ENCODE measurements at places on chromosomes 13 and 19.

DNA sequence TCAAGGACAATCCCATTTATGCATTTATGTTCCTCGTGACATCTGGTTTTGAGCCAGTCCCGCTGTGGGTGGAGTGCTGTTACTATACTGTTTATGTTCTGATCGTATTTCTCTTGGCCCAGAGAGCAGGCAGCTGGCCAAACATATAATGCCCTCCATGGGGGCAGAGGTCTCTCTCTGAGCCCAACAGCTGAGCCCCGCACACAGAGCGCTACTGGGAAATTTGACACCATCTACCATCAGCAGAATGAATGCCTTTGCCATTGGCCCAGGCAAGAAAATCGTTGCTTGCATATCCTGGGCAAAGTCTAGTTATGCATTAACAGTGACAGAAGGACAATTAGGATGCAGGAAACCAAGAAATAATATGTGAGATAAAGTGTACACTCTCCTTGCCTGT is 126.8 kb upstream of the CACNA1A start:
- peak; percentile 41 for DNase-seq

GRCh38 chr19:51689751-51690453 is 3.2 kb upstream of the SPACA6 start:
- peak; percentile 41 for DNase-seq
- peak overlapping the region; percentile 72 for H3K27ac ChIP-seq
- no peaks in the 10 kb centered on the region for H3K27me3 ChIP-seq

- no peak overlapping the region for H3K4me3 ChIP-seq
- H3K36me3 ChIP-seq, result peaks cover 5% of the 10 kb centered on the region
- DNase-seq, result no peak
- H3K27me3 ChIP-seq, result peaks cover 21% of the 10 kb centered on the region
Measured at GRCh38 chr19:7509625-7510024, 6.3 kb upstream of the ZNF358 start.

DNA sequence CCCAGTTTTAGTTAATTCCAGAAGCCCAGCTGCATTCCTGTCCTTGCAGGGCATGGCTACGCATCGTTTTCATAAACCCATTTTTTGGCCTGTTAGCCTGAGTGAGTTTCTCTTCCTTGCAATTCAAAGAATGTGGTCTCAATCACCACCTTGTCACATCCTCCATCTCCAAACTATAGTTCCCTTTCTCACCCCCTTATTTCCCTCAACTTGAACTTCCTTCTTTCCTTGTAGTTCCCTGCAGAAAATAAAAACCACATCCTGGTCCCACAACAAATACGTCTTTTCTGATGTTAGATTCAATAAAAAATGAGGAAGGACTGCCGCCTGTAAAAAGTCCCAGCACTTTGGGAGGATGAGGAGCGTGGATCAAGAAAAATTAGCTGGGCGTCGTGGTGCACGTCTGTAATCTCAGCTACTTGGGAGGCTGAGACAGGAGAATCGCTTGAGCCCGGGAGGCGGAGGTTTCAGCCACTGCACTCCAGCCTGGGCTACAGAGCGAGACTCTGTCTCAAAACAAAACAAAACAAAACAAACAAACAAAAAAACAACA is 13.2 kb downstream of the ADGRE3 start:
- no peak for DNase-seq
- no peaks in the 10 kb centered on the region for H3K36me3 ChIP-seq
- no peak overlapping the region for H3K27ac ChIP-seq
- H3K4me1 ChIP-seq, result no peaks in the 10 kb centered on the region
- H3K27me3 ChIP-seq, result peaks cover 21% of the 10 kb centered on the region
- H3K4me3 ChIP-seq, result no peak overlapping the region

DNA sequence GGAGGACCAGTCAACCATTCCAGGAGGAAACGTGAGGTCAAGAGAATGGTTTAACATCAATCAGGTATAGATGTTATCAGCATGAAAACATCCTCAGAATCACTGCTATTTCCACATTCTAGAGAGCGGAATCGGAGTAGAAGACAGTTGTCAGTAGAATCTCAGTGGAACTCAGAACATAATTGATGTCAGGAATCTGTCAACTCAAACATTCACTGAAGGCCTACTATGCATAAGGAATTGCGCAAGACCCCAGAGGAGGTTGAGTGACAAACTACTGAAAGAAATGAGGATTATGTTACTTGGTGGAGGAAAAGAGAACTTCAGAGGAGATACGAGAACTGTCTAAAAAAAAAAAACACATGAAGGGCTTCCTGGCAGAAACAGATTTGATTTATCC is 97.8 kb downstream of the LHFPL6 start:
- H3K27ac ChIP-seq, result no peak overlapping the region
- H3K4me3 ChIP-seq, result no peak overlapping the region
- H3K27me3 ChIP-seq, result peaks cover 21% of the 10 kb centered on the region
- H3K4me1 ChIP-seq, result no peaks in the 10 kb centered on the region
- no peaks in the 10 kb centered on the region for H3K36me3 ChIP-seq
- no peak for DNase-seq

DNA sequence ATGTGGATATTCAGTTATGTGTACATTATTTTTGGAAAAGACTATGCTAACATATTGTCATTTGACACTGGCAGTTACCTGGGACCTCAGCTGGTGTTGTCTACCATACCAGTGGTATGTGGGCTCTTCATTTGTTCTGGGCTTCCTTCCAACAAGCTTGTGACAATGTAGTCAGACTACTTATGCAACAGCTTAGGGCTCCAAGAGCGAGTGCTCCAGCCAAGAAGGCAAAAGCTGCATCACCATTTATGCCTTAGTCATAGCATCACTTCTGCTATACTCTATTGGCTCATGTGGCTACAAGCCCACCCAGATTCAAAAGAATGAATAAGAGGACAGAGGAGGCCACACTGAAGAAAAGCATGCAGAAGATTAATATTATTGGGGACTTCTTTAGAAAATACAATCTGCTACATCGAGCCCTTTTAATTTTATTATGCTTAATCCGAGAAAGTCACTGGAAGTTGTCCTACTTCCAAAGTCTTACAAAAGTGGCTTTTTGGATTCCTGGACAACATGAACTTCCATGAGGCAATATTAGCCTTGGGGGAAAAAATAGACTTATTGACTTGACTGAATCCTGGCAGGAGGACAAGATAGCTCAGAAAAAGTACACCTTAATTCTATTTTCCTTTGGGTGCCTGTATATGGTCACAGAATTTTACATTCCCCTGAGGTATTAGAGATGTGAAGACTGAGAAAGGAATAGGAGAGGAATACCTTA is 529.4 kb upstream of the HTR2A start:
- no peaks in the 10 kb centered on the region for H3K36me3 ChIP-seq
- no peak overlapping the region for H3K27ac ChIP-seq
- no peaks in the 10 kb centered on the region for H3K27me3 ChIP-seq
- DNase-seq, result peak; percentile 1

DNA sequence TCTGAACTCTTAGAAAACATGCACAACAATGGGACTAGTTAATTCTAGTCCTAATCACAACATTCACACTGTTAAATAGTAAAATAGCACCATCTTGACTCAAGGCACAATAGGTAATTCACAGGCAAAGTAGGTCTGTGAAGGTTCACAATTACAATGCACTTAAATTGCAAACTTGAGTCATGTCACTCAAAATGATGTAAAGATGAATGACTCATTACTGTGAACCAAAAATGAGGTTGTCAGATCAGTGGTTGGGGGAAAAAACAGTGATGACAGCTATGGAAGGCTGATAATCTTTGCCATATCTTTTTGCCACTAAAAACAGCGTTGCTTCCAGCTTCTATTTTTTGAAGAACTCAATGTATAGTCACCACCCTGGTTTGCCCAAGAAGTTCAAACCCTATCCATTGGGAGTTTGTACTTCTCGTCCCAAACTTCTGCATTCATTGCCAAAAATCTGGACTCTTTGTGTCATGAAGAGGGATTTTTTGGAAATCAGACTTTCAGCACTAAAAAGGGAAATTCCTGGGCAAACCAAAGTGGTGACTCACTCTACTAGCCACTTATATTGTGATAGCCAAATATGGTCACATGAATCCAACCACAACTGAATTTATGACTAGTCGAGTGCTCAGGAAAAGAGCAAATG is 200.9 kb upstream of the TMTC4 start:
- no peak for DNase-seq
- peaks cover 10% of the 10 kb centered on the region for H3K4me1 ChIP-seq
- H3K27ac ChIP-seq, result peak overlapping the region; percentile 35
- no peaks in the 10 kb centered on the region for H3K27me3 ChIP-seq

DNA sequence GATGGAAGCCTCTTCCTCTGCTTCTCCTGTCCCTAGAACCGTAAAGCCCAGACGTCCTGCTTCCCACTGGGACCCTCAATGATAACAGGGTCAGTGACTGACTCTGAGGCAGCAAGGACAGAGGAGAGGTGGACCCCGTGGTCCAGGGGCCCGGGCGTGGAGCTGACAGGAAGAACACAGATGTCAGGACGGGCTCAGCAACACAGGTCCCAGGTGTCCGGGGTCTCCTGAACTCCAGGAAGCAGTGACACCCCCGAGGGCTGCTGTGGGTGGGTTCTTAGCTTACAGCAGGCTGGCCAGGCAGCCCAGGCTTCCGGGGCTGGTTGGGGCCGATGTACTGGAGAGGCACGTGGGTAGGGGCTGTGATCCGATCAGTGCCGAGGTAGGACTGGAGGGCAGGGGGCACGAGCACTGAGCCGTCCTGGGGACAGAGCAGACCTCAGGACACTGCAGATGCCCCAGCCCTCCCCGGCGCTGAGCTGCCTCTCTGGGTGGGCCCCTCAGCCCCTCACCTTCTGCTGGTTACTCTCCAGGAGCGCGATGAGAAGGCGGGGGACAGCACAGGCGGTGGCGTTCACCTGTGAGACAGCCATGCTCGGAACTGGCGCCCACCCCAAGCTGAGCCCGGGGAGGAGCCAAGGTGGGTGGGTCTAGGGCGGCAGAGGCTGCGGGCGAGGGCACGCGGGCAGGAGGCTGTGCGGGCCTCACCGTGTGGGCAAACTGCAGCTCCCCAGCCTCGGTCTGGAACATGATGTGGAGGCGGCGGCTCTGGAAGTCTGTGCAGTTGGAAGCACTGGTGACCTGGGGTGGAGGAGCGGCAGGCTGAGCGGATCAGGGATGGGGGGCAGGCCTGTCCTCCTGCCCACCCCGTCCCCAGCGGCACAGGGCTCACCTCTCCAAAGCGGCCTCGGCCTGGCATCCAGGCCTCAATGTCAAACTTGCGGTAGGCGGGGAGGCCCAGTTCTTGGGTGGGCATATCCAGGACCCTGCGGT is 3.6 kb upstream of the CCER2 start:
- no peak for DNase-seq
- H3K4me3 ChIP-seq, result no peak overlapping the region

- no peaks in the 10 kb centered on the region for H3K4me1 ChIP-seq
- no peak overlapping the region for H3K27ac ChIP-seq
- no peak overlapping the region for H3K4me3 ChIP-seq
Measured at GRCh38 chr19:5799247-5800241, 5.3 kb upstream of the NRTN start.

DNA sequence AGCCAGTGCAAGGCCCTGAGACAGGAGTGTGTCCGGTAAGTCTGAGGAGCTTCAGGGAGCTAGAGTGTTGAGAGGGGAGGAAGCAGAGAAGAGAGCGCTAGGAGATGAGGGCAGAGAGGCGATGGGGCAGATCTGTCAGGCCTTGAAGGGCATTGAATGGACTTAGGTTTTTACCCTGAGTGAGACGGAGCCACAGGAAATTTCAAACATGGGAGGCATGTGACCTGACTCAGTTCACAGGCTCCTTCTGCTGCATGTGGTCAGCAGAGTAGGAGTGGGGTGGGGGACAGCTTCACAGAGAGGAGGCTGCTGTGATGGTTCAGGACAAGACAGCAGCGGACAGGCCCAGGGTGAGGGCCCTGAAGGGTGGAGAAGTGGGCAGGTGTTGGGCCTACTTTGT is 2.5 kb upstream of the FAM98C start:
- no peak overlapping the region for H3K4me3 ChIP-seq
- no peaks in the 10 kb centered on the region for H3K27me3 ChIP-seq
- no peak for DNase-seq
- no peaks in the 10 kb centered on the region for H3K4me1 ChIP-seq
- H3K27ac ChIP-seq, result no peak overlapping the region

DNA sequence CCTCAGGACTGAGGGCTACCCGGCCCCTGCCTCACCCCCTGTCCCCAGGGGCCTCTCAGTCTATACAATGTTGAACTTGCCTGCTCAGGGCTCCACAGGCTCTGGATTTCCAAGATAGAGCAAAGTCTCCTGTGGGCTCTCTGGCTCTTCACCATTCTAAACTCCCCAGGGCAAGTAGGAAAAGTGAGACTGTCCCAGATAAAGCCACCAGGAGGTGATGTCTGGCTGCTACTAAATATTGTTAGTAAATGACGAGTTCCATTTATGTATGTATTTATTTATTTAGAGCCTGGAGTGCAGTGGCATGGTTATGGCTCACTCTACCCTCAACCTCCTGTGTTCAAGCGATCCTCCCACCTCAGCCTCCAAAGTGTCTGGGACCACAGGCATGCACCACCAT is 73.6 kb upstream of the SIAH3 start:
- H3K4me1 ChIP-seq, result peaks cover 9% of the 10 kb centered on the region
- H3K4me3 ChIP-seq, result no peak overlapping the region
- H3K36me3 ChIP-seq, result peaks cover 4% of the 10 kb centered on the region
- no peak for DNase-seq
- no peak overlapping the region for H3K27ac ChIP-seq

DNA sequence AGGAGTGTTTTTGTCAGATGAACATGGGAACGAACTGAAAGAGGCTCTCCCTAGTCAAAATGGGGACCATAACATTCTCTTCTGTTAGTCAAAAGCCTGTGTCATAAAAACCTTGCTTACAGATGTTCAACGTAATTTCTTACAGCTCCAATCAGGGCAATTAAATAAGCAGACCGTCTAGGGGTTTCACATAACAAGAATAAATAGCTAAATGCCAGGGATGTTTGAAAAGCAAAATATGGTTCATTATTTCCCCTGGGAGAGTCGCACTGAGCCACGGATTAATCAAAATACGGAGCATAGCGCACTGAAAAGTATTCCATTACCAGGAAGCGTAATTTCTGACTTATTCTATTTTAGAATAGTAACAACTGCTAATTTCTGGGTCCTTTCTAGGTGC is 63.7 kb upstream of the MRI1 start:
- H3K4me1 ChIP-seq, result no peaks in the 10 kb centered on the region
- H3K27me3 ChIP-seq, result peaks cover 13% of the 10 kb centered on the region
- H3K36me3 ChIP-seq, result no peaks in the 10 kb centered on the region
- DNase-seq, result no peak

DNA sequence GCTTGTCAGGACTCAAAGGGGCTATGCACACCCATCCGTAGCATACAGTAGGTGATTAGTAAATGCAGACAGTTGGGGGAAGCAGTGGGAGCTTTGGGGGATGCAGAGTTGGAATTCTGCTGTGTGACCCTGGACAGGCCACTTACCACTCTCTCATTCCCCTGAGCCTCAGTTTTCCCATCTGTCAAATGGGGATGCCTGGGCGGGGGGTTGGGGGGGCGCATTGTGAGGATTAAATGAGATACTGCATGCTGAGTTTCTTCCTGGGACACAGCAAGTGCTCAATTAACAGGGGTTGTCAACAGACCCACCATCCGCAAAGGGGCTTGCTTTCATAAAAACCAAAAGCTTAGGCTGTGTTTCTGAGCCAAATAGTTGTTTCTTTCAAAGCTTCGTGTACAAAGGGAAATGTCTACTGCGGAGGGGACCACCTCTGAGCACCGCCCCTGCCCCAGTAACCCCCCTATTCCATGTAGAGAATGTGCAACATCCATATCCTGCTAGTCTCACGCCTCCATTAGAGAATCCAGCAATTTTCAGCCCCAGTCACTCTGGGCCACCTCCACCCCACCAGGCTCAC is 132.4 kb downstream of the IER2 start:
- no peaks in the 10 kb centered on the region for H3K36me3 ChIP-seq
- H3K27ac ChIP-seq, result no peak overlapping the region
- no peaks in the 10 kb centered on the region for H3K4me1 ChIP-seq
- DNase-seq, result no peak
- H3K4me3 ChIP-seq, result no peak overlapping the region

GRCh38 chr19:18013210-18014111 is 5.5 kb downstream of the ARRDC2 start:
- DNase-seq, result no peak
- no peak overlapping the region for H3K27ac ChIP-seq
- H3K27me3 ChIP-seq, result no peaks in the 10 kb centered on the region
- peaks cover 34% of the 10 kb centered on the region for H3K36me3 ChIP-seq
